Kidney epithelial cell (primary cell): ENCODE measurements at places on chromosomes 11 and 22.

DNA sequence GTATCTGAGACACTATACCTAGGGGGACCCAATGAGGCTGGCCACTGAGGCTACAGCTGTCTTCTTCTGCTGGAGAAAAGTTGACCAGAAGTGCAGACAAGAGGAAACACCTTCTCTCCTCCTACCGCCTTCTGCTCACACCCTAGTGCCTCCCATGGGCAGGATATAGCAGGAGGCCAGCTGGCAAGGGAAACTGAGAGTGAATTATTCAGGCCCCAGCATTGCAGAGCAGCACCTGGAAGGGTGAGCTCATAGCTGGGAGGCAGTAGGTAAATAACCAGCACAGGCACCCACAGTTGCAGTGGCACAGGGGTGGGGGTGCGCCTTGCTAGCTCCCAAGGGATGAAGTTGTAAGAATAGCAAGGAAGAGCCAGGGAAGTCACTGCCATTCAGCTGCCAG lies 267.4 kb upstream of the NCAM1 start:
- no peak for DNase-seq

- no peak for DNase-seq
Observed at GRCh38 chr11:70760416-70761020, 362.2 kb downstream of the CTTN start.

DNA sequence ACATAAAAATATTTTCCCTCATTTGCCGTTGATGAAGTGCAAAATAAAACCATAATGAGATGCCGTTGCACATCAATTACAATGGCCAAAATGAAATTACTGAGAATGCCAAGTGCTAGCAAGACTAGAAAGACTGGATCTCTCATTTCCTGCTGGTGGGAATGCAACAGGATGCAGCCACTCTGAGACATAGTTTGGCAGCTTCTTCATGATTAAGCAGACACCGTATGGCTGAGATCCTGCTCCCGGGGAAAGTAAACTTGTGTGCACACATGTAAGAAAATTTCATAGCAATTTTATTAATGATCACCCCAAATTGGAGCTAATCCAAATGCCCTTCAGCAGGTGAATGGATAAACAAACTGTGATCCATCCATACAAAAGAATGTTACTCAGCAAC lies 1013.2 kb downstream of the TBC1D22A start:
- DNase-seq, result no peak

DNA sequence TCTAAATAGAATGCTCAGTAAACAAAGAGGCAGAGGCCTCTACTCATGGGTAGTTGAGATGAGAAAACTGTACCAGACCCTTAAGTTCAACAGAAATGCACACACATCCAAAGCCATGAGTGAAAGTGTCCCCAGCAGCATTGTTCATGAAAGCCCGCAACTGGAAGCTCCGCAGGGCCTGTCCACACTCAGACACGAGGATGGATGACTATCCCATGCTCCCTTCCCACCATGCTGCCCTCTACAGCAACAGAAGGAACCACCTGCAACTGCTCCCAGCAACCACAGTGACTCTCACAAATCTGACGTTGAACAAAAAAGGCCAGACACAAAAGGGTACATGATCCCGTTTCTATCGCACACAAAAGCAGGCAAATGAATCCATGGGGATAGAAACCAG lies 76.9 kb upstream of the ANO1 start:
- DNase-seq, result no peak

GRCh38 chr22:38317995-38318715 lies 922 bp upstream of the CSNK1E start:
- DNase-seq, result peak; percentile 78

DNA sequence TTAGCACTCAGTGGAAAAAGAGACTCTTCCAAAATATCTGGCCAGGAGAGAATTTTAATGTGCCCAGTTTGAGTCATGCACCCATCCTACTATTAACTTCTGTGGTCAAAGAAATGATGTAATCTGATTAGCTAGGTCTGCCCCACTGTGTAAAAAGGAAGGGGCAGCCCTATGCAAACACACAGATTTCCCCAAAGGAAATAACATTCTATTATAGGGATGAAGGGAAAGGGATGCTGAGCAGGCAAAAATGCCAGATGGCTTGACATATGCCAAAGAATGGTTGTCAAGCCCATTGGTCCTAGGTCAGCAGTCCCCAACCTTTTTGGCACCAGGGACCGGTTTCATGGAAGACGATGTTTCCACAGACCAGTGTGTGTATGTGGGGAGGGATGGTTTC lies 43.3 kb upstream of the PAK1 start:
- no peak for DNase-seq

- DNase-seq, result peak; percentile 45
Observed at GRCh38 chr11:120674542-120674941, 163.0 kb downstream of the GRIK4 start.

DNA sequence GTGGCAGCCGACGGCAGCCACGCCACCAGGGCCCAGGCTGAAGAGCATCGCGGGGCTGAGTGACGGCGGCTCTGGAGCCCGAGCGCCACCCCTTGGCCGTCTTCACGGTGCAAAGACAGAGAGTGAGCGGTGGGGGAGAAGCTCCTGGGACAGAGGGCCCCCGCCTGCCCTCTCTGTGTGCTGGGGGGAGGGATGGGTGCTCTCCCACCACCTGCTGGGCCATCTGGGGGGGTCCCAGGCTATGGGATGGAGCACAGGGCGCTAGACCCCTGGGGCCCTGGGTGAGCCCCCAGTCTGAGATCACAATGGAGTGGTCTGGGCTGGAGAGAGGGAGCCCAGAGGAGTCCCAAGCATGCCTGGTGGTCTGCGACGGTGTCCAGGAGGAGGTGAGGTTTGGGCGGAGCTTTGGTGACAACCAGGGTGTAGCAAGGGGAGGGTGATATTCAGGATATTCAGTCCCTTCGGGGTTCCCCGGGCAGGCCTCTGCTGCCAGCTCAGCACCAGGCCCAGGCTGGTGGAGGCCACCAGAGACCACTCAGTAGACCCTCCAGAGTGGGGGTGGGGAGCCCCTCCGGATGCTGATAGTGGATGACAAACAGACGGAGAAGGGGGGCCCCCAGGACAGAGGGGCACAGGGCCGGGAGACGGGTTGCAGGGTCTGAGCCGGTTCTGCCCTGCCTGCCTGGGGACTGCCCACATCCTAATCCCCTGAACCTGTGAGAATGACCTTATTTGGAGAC lies 78.1 kb upstream of the PRR5 start:
- DNase-seq, result no peak

DNA sequence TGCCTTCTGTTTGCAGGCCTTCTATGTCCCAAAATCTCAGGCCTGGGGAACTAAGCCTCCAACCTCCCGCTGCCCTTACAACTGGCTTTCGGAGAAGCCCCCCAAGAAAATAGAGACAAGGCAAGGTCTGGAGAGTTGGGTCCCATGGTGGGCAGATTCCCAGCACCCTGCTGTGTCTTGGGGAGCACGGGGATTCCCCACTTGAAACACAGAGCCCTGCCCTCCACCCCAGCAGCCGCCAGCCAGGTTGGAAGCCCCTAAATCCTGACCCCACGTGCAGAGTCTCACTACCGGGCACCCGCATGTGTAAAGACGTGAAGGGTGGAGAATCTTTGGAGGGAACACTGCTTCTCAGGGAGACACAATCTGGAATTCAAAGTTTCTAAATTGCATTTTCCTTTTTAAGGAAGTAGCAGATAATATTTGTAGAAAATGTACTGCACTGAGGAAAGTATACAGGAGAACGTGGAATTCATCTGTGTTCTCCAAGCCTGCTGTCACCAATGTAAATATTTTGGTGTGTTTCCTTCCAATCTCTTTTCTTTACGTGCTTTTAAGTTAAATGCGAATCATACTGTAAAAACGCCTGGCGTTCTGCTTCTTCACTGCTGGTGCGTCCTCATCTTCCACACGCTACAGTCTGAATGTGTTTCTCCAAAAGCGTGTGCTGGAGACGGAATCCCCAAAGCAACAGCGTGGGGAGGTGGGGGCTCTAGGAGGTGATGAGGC lies 220.9 kb downstream of the BRD1 start:
- no peak for DNase-seq

GRCh38 chr11:104594228-104594958 lies 303.9 kb downstream of the CASP12 start:
- no peak for DNase-seq

- DNase-seq, result no peak
Observed at GRCh38 chr11:35580397-35580781, 37.9 kb upstream of the FJX1 start.

GRCh38 chr11:72024069-72024754 lies 25.5 kb downstream of the IL18BP start:
- DNase-seq, result no peak

- DNase-seq, result no peak
Observed at GRCh38 chr11:134555510-134555909, 143.5 kb upstream of the B3GAT1 start.

GRCh38 chr11:130769782-130770535 lies 146.3 kb downstream of the SNX19 start:
- no peak for DNase-seq

- no peak for DNase-seq
Observed at GRCh38 chr11:92811341-92811740, 158.1 kb upstream of the MTNR1B start.

DNA sequence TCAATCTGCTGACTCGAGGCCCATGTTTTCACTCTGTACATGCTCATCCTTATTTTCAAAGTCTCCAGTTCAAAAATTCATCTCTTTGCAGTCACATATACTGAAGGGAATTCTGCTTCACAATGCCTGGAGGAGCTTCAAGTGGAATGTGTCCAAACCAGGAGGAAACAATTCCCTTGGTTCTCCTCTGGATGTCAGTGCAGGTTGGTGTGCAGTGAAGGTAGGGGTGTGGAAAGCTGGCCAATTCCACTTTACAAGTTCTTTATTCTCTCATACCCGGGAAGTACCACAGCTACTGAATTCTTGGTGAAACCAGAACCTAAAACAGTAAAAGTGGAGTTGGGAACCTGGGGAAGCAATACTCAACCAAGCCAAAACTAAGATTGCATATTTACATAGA lies 57.3 kb downstream of the BDNF start:
- no peak for DNase-seq

DNA sequence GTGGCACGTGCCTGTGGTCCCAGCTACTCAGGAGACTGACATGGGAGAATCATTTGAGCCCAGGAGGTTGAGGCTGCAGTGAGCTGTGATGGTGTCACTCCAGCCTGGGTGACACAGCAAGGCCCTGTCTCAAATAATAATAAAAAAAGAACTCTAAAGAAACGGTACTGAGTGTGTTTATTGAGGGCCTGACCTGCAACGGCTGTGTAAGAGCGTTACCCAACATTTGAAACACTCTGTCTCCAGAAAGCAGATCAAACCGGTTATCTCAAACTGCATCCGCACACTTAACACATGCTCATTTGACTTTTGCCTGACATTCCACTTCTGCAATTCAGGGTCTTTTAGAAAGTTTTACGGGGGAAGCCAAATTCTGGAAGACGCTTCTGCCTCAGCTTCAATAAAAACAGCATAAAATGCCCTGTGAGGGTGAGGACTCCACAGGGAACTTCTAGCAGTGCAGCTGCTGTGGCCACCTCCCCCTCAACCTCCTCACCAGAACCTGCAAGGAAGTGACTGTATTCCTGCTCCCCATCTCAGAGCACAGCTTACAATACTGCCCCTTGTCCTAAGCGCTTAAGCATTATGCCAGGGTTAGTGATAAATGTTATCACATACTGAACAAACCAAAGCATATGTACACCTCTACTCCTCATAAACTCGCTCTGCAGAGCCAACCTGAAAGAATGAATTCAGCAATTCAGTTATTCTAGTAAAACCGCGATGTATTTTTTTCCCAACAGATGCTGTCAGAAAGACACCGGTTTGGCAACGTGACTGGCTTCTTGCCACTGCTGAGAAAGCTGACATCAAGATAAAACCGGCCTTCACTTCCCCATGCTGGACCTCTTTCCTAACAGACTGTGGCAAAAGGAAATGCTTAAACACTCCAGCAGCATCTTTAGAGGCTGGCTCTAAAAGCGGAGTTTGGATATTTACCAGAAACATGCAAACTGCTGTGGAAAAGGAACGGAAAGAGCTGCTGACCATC lies 52.2 kb downstream of the PRDM10 start:
- no peak for DNase-seq

DNA sequence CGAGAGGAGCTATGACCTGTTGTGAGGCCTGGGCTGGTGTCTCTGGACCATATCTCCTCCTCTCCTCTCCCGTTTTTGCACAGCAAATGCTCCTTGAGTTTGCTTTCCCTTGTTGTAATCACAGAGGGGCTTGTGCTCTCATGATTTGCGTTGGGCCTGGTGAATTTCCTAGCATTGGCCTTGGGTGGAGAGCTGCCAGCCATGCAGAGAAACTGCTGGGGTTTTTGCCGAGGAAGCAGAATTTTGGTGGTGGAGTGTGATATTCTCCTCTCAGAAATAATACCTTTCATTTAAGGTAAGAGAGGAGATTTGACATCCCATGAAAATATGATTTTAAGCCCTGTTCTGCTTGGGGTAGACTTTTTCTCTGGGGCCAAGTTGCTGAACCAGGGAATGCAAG lies 175.7 kb upstream of the CADM1 start:
- no peak for DNase-seq

DNA sequence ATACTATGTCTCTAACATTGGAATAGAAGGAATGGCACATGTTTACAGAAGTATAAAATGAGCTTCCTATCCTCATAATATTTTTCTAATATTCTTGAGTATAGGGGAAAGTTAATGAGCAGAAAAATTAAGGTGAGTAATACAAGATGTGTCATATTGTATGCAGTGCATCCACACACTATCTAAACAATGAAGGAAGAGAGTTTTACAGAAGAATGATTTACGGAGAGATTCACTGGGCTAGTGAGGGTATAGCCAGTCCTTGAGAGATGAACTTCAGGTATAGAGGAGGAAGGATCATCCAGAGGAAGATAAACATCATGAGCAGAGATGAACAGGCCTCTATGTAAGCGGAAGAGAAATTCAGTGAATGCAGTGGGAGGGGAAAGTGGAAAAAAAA lies 569.0 kb downstream of the CNTN5 start:
- DNase-seq, result no peak

DNA sequence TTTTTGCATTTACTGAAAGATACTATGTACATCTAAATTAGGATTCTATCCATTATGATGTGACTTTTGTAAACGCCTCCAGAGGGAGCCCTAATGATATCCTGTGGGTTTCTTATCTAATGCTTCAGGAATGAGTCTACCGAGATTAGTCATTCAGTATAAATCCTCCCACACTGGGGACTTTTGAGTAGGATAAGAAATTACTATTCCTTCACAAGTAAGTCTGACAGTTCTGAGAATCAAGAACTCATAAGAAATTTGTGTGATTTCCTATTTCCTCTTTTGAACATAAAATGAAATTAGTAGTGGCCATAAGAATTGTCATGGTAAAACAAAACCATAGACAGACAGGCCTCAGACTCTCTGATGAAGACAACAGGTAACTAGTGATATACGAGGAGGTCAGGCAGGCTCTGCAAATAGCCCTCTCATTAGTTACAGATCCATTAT lies 10.0 kb upstream of the OR5M1 start:
- DNase-seq, result peak; percentile 45

DNA sequence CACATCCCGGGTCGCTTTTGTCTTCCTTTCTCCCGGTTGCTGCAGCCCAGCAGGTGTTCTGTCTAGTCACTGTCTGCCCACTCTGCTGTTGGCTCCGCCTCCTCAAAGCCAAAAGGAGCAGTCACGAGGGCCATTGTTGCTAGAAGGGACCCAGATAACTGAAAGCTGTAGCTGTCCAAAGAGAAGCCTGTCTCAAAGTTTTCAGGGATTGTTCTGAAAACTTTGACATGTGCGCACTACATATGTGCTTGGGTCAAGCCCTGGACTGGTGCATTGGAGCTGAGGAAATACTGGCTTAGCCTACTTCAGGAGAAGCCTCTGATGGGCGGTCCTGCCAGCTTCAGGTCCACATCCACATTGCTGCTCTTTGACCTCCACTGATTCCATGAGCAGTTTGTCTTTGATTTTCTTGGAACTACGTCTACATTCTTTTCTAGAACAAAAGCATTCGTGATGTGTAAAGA lies 8.8 kb upstream of the OR2AT4 start:
- no peak for DNase-seq

- no peak for DNase-seq
Observed at GRCh38 chr11:17564687-17565042, 17.6 kb downstream of the OTOG start.
